ENCODE measurements at places on chromosomes 3 and 15.

DNA sequence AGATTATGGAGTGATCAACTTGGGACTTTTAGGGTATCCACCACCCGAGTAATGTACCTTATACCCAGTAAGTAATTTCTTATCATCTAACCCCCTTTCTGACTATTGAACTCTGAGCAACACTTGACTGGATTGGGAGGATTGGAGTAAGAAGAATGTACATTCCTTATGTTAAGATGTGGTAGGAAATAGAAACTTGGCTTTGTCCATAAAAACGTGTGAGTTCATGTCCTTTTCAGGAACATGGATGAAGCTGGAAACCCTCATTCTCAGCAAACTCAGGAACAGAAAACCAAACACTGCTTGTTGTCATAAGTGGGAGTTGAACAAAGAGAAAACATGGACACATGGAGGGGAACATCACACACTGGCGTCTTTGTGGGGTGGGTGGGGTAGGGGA is 112.3 kb downstream of the PTPRG start:
- no peak for DNase-seq

GRCh38 chr15:83496766-83497165 is 49.6 kb downstream of the SH3GL3 start:
- DNase-seq = no peak

DNA sequence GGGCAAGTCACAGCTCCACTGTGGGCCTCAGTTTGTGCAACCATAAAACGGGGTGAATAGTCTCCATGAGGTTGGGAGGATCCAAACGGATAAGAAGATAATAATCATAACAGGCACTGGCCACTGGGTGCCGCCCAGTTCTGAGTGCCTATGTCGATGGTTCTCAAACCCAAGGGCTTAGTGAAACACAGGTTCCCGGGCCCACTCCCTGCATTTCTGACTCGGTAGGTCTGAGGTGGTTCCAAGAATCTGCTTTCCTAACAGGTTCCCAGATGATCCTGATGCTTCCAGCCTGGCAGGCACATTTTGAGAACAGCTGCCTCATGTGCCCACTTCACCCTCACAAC is 21.2 kb downstream of the ALS2CL start:
- DNase-seq = no peak

DNA sequence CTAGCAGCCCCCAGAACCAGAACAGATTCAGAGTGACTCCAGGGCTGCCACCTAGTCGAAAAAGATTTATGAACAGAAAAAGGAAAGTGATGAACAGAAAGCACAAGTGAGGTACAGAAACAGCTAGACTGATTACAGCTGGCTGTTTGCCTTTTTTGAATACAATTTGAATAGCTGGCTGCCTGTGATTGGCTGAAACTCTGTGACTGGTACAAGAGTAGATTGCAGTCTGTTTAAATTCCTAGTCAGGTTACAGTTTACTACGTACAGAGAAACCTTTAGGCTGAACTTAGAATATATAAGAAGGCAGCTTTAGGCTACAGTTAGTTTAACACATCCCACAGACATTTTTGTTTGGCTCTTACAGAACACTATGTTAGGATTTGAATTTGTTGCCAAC is 10.0 kb downstream of the CCDC13 start:
- DNase-seq = no peak

DNA sequence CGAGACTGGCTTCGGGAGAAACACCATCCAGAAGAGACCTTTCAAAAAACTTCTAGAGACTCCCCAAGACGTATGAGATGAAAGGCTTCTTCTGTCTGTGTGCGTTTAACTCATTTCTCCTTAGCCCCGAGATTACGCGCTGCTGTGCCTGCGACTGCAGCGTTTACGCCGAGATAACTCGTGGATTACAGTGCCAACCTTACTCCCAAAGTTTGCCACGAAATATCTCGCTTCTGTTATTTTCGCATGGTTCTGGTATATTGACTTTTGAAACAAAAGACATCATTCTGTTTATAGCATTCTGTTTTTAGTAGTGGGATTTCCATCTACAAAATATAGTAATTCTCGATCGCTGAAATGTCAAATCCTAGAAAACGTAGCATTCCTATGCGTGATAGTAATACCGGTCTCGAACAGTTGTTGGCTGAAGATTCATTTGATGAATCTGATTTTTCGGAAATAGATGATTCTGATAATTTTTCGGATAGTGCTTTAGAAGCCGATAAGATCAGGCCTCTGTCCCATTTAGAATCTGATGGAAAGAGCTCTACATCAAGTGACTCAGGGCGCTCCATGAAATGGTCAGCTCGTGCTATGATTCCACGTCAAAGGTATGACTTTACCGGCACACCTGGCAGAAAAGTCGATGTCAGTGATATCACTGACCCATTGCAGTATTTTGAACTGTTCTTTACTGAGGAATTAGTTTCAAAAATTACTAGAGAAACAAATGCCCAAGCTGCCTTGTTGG is 467 bp downstream of the PGBD4 start:
- no peak for DNase-seq

DNA sequence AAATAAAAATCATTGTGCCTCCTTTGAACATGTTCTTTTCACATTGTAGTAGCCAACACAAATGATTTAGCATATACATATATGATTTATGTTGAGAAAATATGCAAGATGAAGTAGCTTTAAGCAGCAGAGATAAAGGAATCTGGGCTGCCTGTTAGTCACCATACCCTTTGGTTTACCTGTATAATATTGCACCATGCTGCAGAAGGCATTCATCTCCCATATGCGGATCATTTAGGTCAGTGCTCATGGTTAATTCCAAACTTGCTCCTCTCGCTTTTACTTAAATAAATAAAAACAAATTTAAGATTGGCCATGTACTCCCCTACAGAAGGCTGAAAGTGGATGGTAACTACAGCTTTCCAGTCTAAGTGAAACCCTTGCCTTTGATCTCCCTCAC is 86.7 kb upstream of the TBL1XR1 start:
- DNase-seq = no peak
